ENCODE measurements at places on chromosomes 5 and 9.

- no peak for DNase-seq
These were observed 7.2 kb downstream of the NACC2 start for GRCh38 chr9:136087741-136088480.

DNA sequence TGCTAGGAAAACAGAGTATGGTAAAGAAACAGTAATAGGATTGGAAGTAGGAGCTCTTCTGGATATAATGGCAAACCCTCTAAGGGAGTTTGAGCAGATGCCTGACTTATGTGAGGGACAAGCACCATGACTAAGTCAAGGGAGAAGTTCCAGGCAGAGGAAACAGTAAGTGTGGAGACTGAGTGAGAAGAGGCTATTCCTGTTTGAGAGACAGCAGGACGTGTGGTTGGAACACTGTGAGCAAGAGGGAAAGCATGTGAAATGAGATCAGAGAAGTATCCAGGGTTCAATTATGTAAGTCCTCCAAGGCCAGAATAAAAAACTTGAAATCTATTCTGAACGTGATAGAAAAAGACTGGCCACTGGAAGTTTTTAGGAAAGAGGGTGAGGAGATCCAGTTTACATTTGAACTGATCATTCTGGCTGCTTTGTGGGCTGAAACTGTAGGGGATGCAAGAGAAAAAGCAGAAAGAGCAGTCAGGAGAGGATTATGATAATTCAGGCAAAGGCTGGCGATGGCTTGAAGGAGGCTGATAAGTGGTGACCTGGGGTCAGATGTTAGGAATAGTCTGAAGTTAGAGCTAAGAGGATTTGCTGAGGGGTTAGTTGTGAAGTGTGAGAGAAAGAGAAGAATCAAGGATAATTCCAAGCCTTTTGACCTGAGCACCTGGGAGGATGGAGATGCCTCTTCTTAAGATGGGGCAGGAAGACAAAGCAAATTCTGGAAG, 19.2 kb downstream of the DMAC1 start:
- peak; percentile 67 for DNase-seq

- peak; percentile 92 for DNase-seq
These were observed 336.8 kb downstream of the GLIS3 start for GRCh38 chr9:3962971-3963642.

DNA sequence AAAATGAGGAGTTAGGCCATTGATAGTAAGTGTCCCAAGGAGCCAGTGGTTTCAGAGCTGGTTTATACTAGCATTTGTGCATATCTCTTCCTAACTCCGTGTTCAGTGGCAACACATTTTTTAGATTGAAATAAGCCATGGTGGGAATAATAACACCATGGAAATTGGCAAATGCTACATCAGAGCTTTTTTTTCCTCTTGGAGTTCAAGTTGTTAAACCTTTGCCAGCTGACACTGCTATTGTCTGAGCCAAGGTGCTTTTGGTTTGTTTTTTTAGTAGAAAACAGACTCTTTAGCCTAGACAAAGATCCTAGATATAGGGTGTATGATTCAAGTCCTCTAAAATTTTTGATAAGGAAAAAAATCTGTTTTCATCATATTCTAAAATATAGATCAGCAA, 2.8 kb downstream of the ACO1 start:
- DNase-seq: no peak

- no peak for DNase-seq
These were observed 98.4 kb downstream of the LMNB1 start for GRCh38 chr5:126875303-126875785.

GRCh38 chr5:6059137-6059800, 319.1 kb downstream of the MED10 start:
- no peak for DNase-seq

- no peak for DNase-seq
These were observed 158.0 kb downstream of the ENC1 start for GRCh38 chr5:74482523-74482922.

- DNase-seq: no peak
These were observed 129.6 kb upstream of the ABCA1 start for GRCh38 chr9:105057551-105057950.

DNA sequence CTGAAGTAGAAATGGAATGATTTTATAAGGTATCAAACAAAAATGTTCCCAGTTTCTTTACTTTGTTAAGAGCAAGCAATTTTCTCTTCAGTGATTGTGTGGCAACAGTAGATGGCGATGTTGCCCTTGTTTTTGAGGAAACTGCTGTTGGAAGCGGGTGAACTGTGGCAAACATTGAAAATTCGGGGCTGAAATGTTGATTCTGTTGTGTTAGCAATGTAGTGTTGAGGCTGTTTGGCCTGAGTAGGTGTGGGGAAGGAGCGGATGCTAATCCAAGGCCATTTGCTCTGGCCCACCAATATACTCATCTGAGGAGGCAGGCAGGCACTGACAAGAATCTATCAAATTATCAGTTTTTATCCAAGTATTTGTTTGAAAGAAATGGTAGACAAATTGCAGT, 129.8 kb downstream of the SLC12A2 start:
- DNase-seq: peak; percentile 70

- DNase-seq: no peak
These were observed 339.3 kb downstream of the SLIT3 start for GRCh38 chr5:168961681-168962080.

GRCh38 chr5:62431735-62432620, 19.4 kb downstream of the IPO11 start:
- DNase-seq: peak; percentile 4

DNA sequence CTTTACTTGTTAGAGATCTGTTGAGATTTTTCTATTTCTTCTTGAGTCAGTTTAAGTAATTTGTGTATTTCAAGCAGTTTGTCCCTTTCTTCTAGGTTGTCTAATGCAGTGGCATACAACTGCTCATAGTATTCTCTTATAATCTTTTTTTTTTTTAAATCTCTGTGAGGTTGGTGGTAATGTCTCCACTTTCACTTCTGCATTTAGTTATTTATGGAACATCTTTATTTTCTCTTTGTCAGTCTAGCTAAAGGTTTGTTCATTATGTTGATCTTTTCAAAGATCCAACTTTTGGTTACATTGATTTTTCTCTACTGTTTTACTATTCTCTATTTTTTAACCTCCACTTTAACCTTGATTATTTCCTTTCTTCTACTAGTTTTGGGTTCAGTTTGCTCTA, 13.8 kb downstream of the FOXE1 start:
- DNase-seq: no peak

DNA sequence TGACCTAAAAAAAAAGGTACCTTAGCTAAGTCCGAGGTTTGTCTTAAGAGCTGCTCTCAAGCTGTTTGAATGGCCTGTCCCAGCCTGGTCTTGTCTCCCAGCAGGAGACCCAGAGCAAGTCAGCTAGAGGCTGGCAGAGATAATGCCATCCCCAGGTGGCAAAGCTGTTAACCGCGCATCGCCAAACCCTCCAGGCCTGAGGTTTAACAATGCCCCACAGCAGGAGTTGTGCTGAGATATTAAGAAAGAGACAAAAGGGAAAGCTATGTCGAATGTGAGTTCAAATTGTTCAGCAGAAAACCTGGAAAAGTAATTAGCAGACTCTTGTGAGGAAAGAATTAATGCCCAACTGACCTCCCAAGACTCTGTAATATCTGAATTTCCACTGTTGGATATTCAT, 187.1 kb downstream of the FSTL4 start:
- no peak for DNase-seq
